ENCODE measurements at places on chromosomes 5 and 9. TPM values are rescaled to one million over a fixed set of nuclear protein-coding genes. Genes with fewer than 3 reads are reported as not detected.

SLC12A7 gene
- total RNA-seq, result 30.6 TPM

ITGA2 gene
- total RNA-seq, result 1.6 TPM

ADGRD2 gene
- total RNA-seq, result not detected

SH3TC2 gene
- total RNA-seq, result not detected

MARCOL gene
- total RNA-seq, result not detected

CD72 gene
- total RNA-seq, result 6.5 TPM

MEGF10 gene
- total RNA-seq, result not detected

ASPN gene
- not detected for total RNA-seq

BARHL1 gene
- not detected for total RNA-seq

- no peaks in the 10 kb centered on the region for H3K4me1 ChIP-seq
- DNase-seq, result no peak
- H3K36me3 ChIP-seq, result no peaks in the 10 kb centered on the region
- H3K27me3 ChIP-seq, result no peaks in the 10 kb centered on the region
- H3K4me3 ChIP-seq, result no peak overlapping the region
Measured at GRCh38 chr5:15734058-15734457, 234.1 kb downstream of the FBXL7 start.

DNA sequence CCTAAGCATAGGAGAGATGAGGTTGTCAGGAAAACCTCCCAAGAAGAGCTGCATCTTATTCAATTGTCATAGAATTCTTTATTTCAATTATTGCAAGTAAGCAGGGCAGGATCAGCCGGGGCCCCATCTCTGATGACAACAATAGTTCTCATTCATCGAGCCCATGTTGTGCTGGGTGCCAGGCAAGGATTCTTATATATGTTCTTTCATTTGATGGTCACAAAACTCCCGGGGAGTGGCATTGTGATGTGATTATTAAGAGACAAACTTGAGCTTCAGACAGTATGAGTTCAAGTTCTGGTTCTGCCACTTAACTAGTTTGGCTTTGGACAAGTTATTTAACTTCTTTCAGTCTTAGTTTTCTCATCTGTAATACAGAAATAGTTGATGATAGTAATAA, 8.5 kb downstream of the FUBP3 start:
- H3K36me3 ChIP-seq, result peaks cover 3% of the 10 kb centered on the region
- no peaks in the 10 kb centered on the region for H3K27me3 ChIP-seq
- H3K27ac ChIP-seq, result no peak overlapping the region
- no peak for DNase-seq

DNA sequence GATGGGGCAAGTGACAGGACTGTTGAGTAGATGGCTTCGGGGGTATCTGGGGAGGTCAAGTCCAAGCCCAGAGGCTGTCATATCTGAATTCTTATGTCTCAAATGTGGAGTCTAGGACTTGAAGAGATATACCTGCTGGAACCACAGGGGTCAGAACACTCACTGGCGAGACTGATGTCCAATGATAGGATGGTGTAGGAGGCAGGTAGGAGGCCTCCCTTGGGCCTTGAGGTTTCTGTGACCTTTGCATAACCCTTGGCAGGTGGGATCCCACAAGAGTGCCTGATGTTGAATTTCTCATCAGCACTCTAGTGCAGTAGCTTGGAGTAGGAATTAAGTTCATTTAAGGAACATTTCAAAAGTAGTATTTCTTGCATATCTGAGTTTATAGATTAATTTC, 2.8 kb downstream of the CCL21 start:
- DNase-seq, result no peak
- no peaks in the 10 kb centered on the region for H3K4me1 ChIP-seq
- no peak overlapping the region for H3K27ac ChIP-seq
- no peak overlapping the region for H3K4me3 ChIP-seq
- H3K27me3 ChIP-seq, result no peaks in the 10 kb centered on the region

- H3K4me3 ChIP-seq, result no peak overlapping the region
- no peaks in the 10 kb centered on the region for H3K36me3 ChIP-seq
- no peaks in the 10 kb centered on the region for H3K4me1 ChIP-seq
- H3K27me3 ChIP-seq, result no peaks in the 10 kb centered on the region
Measured at GRCh38 chr5:90144625-90145327, 264.8 kb downstream of the CETN3 start.

GRCh38 chr9:81032831-81033230, 656.5 kb downstream of the TLE1 start:
- H3K36me3 ChIP-seq, result no peaks in the 10 kb centered on the region
- DNase-seq, result no peak
- no peak overlapping the region for H3K4me3 ChIP-seq
- no peaks in the 10 kb centered on the region for H3K4me1 ChIP-seq

DNA sequence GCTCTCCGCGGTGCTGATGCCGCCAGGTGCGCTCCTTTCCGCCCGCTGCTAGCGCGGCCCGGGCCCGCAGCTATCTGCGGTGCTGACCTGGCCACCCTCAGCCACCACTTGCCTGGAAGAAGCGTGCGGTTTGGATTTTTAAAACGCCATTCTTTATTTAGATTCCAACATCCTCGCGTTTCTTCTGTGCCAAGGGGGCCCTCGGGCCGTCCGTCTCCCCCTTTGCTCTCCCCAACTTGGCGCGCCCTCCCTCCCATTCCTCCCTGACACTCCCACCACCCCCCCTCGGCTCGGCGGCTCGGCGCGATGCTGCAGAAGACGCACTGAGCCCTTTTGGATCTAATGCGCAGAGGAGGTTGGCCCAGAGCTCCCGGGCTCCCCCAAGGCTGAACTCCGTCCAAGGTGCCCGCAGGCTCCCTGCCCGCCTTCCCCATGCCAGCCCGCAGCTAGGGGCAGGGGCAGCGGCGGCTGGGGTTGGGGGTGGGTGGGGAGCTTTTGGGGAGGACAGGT, at the start of gene BARHL1:
BARHL1 (plus strand) TSS at position 331 of the 510 bp plus-strand sequence. CDS start 192 bp downstream, outside the sequence.
- no peaks in the 10 kb centered on the region for H3K36me3 ChIP-seq
- no peak within 1 kb of the TSS for H3K4me3 ChIP-seq
- peaks cover 78% of the 10 kb centered on the region for H3K27me3 ChIP-seq
- H3K4me1 ChIP-seq, result peaks cover 12% of the 10 kb centered on the region

- no peak for DNase-seq
- H3K27me3 ChIP-seq, result no peaks in the 10 kb centered on the region
- no peaks in the 10 kb centered on the region for H3K36me3 ChIP-seq
- peaks cover 23% of the 10 kb centered on the region for H3K4me1 ChIP-seq
Measured at GRCh38 chr5:102800427-102800826, 45.3 kb downstream of the PAM start.

GRCh38 chr9:89079391-89079790, 88.1 kb downstream of the S1PR3 start:
- H3K27ac ChIP-seq, result no peak overlapping the region
- no peak overlapping the region for H3K4me3 ChIP-seq
- no peaks in the 10 kb centered on the region for H3K4me1 ChIP-seq

DNA sequence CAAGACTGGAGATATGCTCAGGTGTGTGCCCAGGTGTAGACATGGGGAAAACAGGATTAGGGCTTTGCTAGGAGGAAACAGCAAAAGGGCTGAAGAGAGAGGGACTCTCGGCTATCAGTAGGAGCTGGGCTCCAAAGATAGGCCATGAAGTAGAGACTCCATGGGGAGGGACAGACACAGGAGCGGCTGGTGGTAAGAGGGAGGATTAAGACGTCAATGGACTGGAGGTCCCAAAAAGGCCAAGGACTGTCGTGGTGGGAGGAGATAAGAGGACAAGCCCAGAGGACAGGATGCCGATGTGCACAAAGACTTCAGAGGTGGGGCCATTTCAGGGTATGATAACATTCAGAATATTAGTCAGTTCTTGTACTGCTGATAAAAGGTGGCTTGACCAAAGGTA, 93.1 kb downstream of the SAXO1 start:
- no peaks in the 10 kb centered on the region for H3K36me3 ChIP-seq
- no peak overlapping the region for H3K4me3 ChIP-seq
- no peaks in the 10 kb centered on the region for H3K4me1 ChIP-seq
- no peak for DNase-seq
- H3K27ac ChIP-seq, result no peak overlapping the region

DNA sequence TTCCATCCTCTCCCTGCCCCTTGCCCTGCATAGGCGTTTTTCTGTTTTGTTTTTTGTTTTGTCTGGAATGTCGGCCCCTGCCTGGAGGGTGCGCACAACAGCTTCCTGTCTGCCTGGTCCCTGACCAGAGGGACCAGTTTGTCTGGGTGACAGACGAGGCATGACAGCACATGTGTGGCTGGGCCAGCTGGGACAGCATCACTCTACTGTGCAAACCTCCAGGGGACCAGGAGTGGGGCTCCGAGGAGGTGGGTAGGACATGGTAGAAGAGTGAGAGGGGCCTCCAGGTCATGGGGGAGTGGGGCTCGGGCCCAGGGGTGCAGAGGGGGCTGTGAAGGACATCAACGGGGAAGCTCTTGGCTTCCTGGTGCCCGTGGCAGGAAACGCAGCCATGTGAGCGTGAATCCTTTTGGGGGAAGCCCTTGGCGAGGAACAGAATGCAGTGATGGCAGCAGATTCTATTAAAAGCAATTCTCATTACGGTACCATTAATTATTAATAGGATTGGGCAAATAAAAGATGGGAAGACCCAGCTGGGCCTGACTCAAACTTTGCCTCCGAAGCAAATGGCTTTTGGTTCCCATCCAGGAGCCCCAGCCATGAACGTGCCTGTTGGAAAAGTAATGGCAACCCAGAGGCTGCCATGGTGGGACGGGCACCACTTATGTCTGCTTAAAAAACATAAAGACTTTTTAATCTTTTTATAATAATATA, 184.4 kb upstream of the IER5L start:
- H3K36me3 ChIP-seq, result no peaks in the 10 kb centered on the region
- no peak overlapping the region for H3K27ac ChIP-seq
- no peak overlapping the region for H3K4me3 ChIP-seq
- no peaks in the 10 kb centered on the region for H3K27me3 ChIP-seq
- H3K4me1 ChIP-seq, result no peaks in the 10 kb centered on the region

- peaks cover 22% of the 10 kb centered on the region for H3K4me1 ChIP-seq
- H3K4me3 ChIP-seq, result no peak overlapping the region
- no peaks in the 10 kb centered on the region for H3K36me3 ChIP-seq
- H3K27ac ChIP-seq, result no peak overlapping the region
- DNase-seq, result no peak
- no peaks in the 10 kb centered on the region for H3K27me3 ChIP-seq
Measured at GRCh38 chr9:33840381-33840780, 23.4 kb downstream of the UBE2R2 start.

- no peak for DNase-seq
- H3K27ac ChIP-seq, result no peak overlapping the region
- H3K4me1 ChIP-seq, result no peaks in the 10 kb centered on the region
- no peaks in the 10 kb centered on the region for H3K36me3 ChIP-seq
- no peak overlapping the region for H3K4me3 ChIP-seq
- no peaks in the 10 kb centered on the region for H3K27me3 ChIP-seq
Measured at GRCh38 chr5:34626036-34626435, 30.1 kb upstream of the RAI14 start.

DNA sequence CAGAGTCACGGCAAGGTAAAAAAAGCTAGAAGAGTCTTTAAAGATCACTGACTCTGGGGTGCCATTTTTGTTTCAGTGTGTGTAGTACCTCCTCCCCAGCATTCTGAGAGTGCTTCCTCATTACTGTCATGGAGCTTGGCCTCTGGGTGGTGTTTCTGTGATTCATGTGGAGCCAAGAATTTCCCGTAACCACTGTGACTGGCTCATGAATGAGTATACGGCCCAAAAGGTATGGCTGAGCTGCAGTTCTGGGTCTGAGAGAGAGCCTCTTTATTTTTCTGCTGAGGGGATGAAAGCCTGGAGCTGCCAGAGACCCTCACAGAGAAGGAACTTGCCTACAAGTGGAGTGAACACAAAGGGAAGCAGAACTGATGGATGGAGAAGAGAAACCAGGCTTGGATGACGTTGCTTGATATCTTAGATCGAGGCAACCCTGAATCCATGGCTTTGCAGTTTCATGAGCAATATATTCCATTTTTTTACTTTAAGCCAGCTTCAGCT, 85.6 kb downstream of the PTTG1 start:
- H3K4me3 ChIP-seq, result no peak overlapping the region
- H3K36me3 ChIP-seq, result no peaks in the 10 kb centered on the region
- DNase-seq, result no peak
- H3K4me1 ChIP-seq, result peaks cover 35% of the 10 kb centered on the region
- no peaks in the 10 kb centered on the region for H3K27me3 ChIP-seq

- DNase-seq, result no peak
- no peak overlapping the region for H3K27ac ChIP-seq
- no peak overlapping the region for H3K4me3 ChIP-seq
- H3K27me3 ChIP-seq, result peaks cover 21% of the 10 kb centered on the region
- H3K36me3 ChIP-seq, result no peaks in the 10 kb centered on the region
- peaks cover 3% of the 10 kb centered on the region for H3K4me1 ChIP-seq
Measured at GRCh38 chr5:969408-969839, 39.2 kb upstream of the NKD2 start.

- no peaks in the 10 kb centered on the region for H3K27me3 ChIP-seq
- H3K4me3 ChIP-seq, result no peak overlapping the region
- H3K36me3 ChIP-seq, result no peaks in the 10 kb centered on the region
- DNase-seq, result no peak
- H3K4me1 ChIP-seq, result peaks cover 17% of the 10 kb centered on the region
Measured at GRCh38 chr9:98810102-98810842, 2.8 kb downstream of the GALNT12 start.

DNA sequence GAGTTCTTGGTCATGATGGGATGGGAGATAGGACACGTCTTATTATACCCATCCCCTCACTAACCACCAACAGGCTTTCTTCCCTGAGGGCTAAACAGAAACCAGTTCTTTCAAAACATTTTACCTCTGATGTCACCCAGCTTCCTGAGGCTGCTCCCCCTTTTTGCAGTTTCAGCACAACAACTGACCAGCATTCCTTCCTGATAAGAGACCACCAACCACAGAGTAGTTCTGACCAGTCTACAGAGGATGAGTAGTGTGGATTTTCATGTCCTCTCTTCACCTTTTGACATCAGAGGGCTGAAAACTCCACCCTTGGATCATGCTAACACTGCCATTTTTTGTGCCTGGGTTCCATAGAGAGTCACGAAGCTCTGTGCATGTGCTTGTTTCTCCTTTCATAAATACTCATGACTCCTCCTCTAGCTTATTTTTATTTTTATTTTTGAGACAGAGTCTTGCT, 82.6 kb downstream of the OSTF1 start:
- no peak for DNase-seq
- no peaks in the 10 kb centered on the region for H3K36me3 ChIP-seq
- H3K27me3 ChIP-seq, result no peaks in the 10 kb centered on the region
- H3K4me1 ChIP-seq, result peaks cover 14% of the 10 kb centered on the region
- H3K27ac ChIP-seq, result no peak overlapping the region

DNA sequence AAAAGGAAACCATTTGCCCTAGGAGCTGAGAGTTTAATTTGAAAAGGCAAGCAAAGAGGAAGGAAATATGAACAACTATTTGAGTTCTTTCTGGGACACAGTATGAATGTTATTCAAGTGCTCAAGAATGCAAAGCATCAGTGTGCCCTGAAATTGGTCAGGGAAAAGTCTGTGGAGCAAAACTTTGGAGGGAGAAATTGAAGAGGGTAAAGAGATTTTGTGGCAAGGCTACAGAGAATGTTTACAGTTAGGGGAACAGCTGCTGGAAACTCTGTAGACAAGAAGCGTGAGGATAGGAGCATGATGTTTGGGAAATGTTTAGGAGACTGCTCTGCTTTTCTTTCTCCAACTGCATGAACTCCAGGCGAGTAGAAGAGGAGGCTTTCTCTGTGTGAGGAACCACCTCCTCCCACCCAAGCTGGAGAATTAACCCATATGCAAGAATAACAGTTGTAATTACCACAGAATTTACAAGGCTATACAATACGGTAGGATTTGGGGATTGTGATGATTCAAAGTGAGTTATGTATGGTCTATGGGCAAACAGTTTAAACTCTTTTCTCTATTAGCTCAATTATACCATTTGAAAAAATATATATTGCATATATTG, 75.4 kb upstream of the IL7R start:
- peak overlapping the region; percentile 14 for H3K4me3 ChIP-seq
- no peaks in the 10 kb centered on the region for H3K27me3 ChIP-seq
- H3K27ac ChIP-seq, result peak overlapping the region; percentile 52

Data from CD4-positive, alpha-beta memory T cell (primary cell).